ENCODE measurements at places on chromosomes 11 and 22.
A peak's percentile ranks its signal among the peaks of the same experiment; 100 is the strongest.

DNA sequence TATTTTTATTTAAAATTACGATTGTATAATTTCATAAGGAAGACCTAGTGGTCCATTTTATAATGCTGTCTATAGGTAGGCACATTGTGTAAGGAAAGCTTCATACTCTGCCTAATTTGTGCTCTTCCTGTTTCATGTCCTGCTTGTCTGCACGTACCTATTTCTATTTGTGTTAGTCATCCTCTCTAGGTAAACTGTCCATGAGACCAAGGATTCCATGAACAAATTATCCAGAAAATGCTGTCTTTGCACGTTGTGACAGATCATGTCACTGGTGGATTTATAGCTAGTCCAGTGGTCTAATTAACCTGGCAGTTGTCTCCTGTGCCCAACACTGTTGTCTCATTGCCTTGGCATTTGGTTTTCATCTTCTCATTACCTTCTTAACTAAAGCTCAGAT is 44.7 kb downstream of the DNAJC24 start:
- no peak overlapping the region for H3K4me3 ChIP-seq
- no peaks in the 10 kb centered on the region for H3K27me3 ChIP-seq
- DNase-seq: no peak
- H3K4me1 ChIP-seq: no peaks in the 10 kb centered on the region

DNA sequence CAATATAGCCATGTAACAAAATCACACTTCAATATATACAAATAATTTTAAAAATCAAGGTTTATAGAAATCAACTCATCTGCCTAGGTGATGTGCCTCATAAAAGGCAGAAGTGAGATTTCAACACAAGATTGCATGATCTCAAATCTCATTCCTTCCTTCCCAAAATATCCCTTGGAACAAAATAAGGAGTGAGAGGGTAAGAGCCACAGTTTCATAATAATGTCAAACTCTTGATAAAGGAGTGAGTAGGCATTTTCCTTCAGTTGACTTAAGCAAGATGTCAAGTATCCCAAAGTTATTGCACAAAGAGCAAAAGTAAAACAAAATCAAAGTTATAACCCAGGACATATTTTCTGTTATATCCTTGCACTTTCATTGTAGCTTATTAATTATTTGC is 81.3 kb downstream of the C22orf31 start:
- H3K27me3 ChIP-seq: peaks cover 48% of the 10 kb centered on the region
- H3K27ac ChIP-seq: no peak overlapping the region
- peaks cover 3% of the 10 kb centered on the region for H3K4me1 ChIP-seq
- no peak overlapping the region for H3K4me3 ChIP-seq
- no peak for DNase-seq

DNA sequence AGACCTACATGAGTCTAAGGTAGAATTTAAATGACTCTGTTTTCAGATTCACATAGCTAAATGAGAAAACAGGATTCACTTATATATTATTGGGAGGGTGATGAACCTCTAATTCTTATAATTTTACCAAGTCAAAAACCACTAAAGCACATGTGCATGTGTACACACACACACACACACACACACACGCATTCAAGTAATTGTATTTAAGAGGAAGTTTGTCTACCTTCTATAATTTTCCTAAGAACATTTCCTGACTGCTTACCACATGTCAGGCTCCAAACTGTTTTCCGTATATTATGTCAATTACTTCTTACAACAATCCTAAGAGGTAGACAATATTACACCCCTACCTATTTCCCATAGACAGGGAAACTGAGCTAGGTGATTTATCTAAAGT is 6.7 kb downstream of the RNF141 start:
- peaks cover 8% of the 10 kb centered on the region for H3K4me1 ChIP-seq
- no peak overlapping the region for H3K27ac ChIP-seq
- H3K36me3 ChIP-seq: peaks cover 4% of the 10 kb centered on the region
- H3K27me3 ChIP-seq: no peaks in the 10 kb centered on the region

- no peaks in the 10 kb centered on the region for H3K27me3 ChIP-seq
- H3K4me3 ChIP-seq: no peak overlapping the region
- H3K27ac ChIP-seq: no peak overlapping the region
- no peaks in the 10 kb centered on the region for H3K36me3 ChIP-seq
- no peak for DNase-seq
- peaks cover 9% of the 10 kb centered on the region for H3K4me1 ChIP-seq
These were observed 2.4 kb upstream of the ALDH3B1 start for GRCh38 chr11:68007498-68008380.

- H3K36me3 ChIP-seq: no peaks in the 10 kb centered on the region
- no peak overlapping the region for H3K4me3 ChIP-seq
- H3K27ac ChIP-seq: no peak overlapping the region
- no peaks in the 10 kb centered on the region for H3K4me1 ChIP-seq
These were observed 8.2 kb downstream of the OR51B5 start for GRCh38 chr11:5335170-5335569.

DNA sequence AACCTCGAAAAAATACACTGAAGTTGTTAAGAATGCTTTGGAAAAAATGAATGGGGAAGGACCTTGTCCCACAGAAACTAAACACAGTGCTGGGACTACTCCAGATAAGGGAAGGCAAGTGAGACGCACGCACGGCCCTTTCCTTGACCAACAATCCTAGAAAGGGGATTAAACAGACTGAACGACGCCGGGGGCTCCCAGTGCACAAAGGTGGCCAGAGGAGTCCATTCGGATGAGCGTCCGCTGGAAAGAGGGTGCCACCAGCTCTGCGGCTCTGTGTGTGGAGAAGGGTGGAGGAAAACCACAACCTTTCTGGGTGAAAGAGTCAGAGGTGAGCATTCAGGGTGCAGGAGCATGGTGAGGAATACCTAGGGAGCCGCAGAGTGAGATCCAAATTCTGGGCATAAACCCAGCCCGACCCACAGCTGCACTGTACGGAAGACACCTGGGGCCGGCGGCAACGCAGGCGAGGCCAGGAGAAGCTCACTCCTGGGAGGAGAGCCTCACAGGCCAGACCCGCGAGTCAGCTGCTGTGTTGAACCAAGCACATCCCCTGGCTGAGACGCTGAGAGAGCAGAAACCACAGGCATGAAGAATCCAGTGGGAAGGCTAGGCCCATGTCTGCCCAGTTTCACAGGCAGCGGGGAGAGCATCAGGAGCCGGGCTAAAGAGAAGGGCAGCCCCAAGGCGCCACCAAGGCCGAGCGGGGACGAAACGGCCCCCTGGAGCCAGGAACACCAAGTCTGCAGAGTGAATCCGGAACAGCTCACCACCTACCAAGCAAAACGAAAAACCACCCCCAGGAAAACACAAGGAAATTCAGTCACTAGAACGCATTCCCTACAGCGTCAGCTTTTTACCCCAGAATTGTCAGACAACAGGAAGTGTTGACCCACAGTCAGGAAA is 177.1 kb downstream of the BRD1 start:
- no peak for DNase-seq
- no peak overlapping the region for H3K27ac ChIP-seq
- H3K36me3 ChIP-seq: peaks cover 20% of the 10 kb centered on the region
- H3K4me1 ChIP-seq: peaks cover 7% of the 10 kb centered on the region
- H3K4me3 ChIP-seq: no peak overlapping the region

- no peak overlapping the region for H3K27ac ChIP-seq
- no peaks in the 10 kb centered on the region for H3K4me1 ChIP-seq
- H3K27me3 ChIP-seq: peaks cover 19% of the 10 kb centered on the region
- no peak for DNase-seq
- H3K4me3 ChIP-seq: no peak overlapping the region
These were observed 40.7 kb downstream of the POU2F3 start for GRCh38 chr11:120280600-120281051.

GRCh38 chr11:69370984-69371709 is 77.2 kb downstream of the MYEOV start:
- no peaks in the 10 kb centered on the region for H3K27me3 ChIP-seq
- H3K4me1 ChIP-seq: no peaks in the 10 kb centered on the region
- no peak overlapping the region for H3K27ac ChIP-seq

GRCh38 chr11:32722255-32722654 is 72.2 kb downstream of the CCDC73 start:
- H3K27me3 ChIP-seq: peaks cover 9% of the 10 kb centered on the region
- H3K4me3 ChIP-seq: no peak overlapping the region
- no peaks in the 10 kb centered on the region for H3K36me3 ChIP-seq
- H3K27ac ChIP-seq: no peak overlapping the region
- H3K4me1 ChIP-seq: no peaks in the 10 kb centered on the region

DNA sequence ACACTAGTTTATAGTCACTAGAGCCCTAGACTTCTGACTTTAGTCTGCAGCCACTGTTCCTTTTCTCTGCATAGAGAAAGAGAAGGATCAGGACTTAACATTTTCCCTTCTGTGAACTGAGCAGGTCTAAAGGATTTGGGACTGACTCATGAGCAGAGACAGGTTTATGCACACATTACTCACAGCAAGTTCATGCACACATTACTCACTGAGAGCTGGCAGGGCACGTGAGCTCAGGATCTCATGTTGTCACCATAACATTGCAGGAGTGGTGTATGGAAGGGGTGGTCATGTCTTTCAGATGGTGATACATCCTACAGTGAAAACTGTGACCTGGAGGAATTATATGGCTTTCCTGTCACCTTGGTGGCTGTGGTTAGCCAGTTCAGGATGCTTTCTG is 56.4 kb downstream of the CEP164 start:
- H3K4me3 ChIP-seq: no peak overlapping the region
- no peak for DNase-seq
- H3K27ac ChIP-seq: no peak overlapping the region

DNA sequence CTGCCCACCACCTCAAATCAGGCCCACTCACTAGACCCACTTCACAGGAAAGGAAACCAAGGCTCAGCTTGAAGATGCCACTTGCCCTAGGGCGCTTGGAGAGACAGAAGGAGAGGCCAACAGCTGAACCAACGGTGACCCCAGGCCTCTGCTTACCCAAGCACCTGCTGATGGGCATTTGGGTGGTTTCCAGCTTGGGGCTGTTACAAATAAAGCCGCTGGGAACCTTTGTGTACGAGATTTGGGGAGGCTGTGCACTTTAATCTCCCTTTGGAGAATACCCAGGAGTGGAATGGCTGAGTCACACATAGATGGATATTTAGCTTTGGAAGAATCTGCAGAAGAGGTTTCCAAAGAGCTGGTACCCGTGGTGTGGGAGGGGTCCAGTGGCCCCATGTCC is 50.9 kb upstream of the LINC01488 start:
- H3K27ac ChIP-seq: no peak overlapping the region
- H3K36me3 ChIP-seq: no peaks in the 10 kb centered on the region
- H3K4me3 ChIP-seq: no peak overlapping the region
- no peak for DNase-seq
- no peaks in the 10 kb centered on the region for H3K4me1 ChIP-seq
- H3K27me3 ChIP-seq: peaks cover 3% of the 10 kb centered on the region

GRCh38 chr11:73748300-73748699 is 12.6 kb downstream of the RAB6A start:
- peaks cover 10% of the 10 kb centered on the region for H3K4me1 ChIP-seq
- no peak overlapping the region for H3K4me3 ChIP-seq
- no peak for DNase-seq
- peaks cover 3% of the 10 kb centered on the region for H3K36me3 ChIP-seq
- no peaks in the 10 kb centered on the region for H3K27me3 ChIP-seq
- H3K27ac ChIP-seq: no peak overlapping the region

GRCh38 chr22:36077271-36077670 is 48.6 kb upstream of the RBFOX2 start:
- H3K4me1 ChIP-seq: no peaks in the 10 kb centered on the region

- peak; percentile 50 for DNase-seq
- no peak overlapping the region for H3K27ac ChIP-seq
- no peaks in the 10 kb centered on the region for H3K36me3 ChIP-seq
- H3K4me3 ChIP-seq: no peak overlapping the region
These were observed 11.8 kb upstream of the UVRAG start for GRCh38 chr11:75802913-75803820.

DNA sequence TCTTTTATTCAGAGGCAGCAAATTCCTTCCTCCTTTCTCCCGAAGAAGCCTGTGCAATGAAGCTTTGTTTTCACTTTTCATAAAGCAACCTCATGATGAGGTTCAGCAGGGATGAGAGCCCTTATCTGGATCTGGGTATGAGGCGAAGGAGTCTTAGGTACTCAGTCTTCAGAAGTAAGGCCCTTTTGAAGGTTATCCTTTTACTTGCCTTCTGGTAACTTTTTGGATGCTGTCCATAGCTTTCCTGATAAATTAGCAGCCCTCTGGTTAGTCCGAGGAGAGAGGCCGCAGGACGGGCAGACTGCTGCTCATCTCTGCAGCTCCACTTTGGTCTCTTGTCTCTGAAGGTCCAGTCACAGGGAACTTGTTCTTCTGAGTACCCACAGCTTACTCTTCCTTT is 1.1 kb downstream of the TRIM22 start:
- H3K4me3 ChIP-seq: peak overlapping the region; percentile 95
- H3K4me1 ChIP-seq: peaks cover 43% of the 10 kb centered on the region
- no peaks in the 10 kb centered on the region for H3K27me3 ChIP-seq

GRCh38 chr11:62918531-62918930 is 2.6 kb downstream of the CHRM1 start:
- no peak for DNase-seq
- peaks cover 36% of the 10 kb centered on the region for H3K27me3 ChIP-seq
- H3K4me3 ChIP-seq: no peak overlapping the region
- no peaks in the 10 kb centered on the region for H3K36me3 ChIP-seq

GRCh38 chr11:13984616-13985450 is 22.3 kb downstream of the SPON1 start:
- no peaks in the 10 kb centered on the region for H3K36me3 ChIP-seq
- H3K4me1 ChIP-seq: no peaks in the 10 kb centered on the region
- DNase-seq: no peak
- no peak overlapping the region for H3K27ac ChIP-seq

GRCh38 chr11:76453248-76453647 is 8.4 kb downstream of the EMSY start:
- DNase-seq: no peak
- no peak overlapping the region for H3K4me3 ChIP-seq
- peaks cover 29% of the 10 kb centered on the region for H3K36me3 ChIP-seq
- H3K27ac ChIP-seq: no peak overlapping the region

DNA sequence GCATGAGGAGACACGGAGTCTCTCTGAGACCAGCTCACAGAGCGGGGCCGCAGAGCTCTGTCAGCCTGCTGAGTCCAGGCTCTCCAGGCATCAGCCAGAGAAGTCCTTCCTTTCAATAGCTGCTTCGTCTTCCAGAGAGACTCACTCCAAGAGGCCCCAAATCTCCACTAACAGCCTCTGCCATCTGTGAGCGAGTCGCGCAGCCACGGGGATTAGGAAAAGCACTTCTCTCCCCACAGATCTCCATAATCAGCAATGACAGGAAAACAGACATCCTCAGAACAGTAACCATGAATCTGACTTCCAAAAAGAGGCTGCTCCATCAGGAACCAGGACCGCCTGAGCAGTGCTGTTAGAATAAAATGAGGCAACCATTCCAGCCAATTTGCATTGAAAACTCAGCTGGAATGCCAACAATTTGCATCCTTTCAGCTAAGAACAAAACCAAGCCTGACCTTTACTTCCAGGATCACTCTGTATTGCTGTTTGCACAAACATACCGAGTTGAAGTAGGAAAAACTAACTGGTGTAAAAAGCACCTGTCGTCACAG is 65.4 kb downstream of the SMCO4 start:
- H3K27me3 ChIP-seq: no peaks in the 10 kb centered on the region
- no peak overlapping the region for H3K4me3 ChIP-seq

DNA sequence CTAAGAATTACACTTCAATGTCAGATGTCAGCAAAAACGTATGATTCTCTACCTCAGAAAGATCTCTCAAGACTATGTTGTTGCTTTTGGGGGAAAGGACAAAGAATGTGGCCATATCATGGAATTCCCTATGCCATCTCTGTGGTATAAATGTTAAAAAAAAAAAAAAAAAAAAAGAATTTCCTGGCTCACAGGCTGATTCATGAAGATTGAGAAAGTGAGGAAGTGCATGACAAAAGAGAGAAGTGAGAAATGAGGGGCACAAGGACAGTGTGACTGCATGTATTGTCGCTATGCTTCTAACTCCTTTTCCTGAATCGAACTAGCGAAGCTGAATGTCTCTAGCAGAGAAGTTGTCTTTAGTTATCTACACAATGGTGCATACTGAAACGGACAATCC is 80.6 kb upstream of the CARD18 start:
- H3K27ac ChIP-seq: no peak overlapping the region
- no peaks in the 10 kb centered on the region for H3K36me3 ChIP-seq
- no peak overlapping the region for H3K4me3 ChIP-seq
- H3K4me1 ChIP-seq: no peaks in the 10 kb centered on the region
- no peak for DNase-seq

Measured in T-helper 2 cell treated with Interferon-gamma antibody and Interleukin-4, amounts not matched to agents 5 μg/mL and 100 μg/mL, for 36 hours (primary cell).